ENCODE measurements at places on chromosomes 3 and 15.
A peak's percentile ranks its signal among the peaks of the same experiment; 100 is the strongest.

- DNase-seq, result peak; percentile 81
Measured at GRCh38 chr15:35713733-35714132, 167.8 kb upstream of the DPH6 start.

DNA sequence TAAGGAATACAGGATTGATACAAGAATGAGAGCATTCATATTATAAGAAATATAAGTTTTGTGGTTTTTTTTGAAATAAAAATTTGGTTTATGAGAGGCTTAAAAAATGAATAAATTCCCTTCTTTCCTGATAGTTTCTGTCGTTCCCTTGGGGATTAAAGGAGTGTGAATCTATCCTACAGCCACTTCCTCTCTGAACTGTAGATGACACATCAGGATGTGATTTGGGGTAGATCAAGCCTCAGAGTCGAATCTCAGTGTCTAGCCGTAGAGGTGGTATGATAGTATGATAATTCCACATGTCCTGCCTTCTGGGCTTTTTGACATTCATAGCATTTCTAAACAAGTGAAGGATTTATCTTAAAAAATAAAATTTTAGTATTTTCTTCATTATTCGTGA is 343.1 kb downstream of the LPP start:
- peak; percentile 41 for DNase-seq

DNA sequence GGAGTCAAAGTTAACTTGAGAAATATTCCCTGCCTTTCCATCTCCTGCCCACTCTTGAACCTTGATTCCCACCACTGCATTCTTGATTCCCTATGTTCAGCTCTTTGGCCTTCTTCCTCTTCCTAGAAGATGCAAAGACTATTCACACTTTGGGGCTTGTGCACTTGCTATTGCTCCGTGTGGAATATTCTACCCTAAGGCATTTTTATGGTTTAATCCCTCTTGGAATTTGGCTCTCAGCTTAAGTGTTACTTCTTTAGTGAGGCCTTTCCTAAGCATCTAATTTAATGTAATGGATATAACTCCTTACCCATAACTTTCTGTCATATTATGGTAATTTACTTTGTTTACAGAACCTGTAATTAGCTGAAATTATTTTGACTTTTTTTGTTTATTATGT is 318.9 kb upstream of the COL8A1 start:
- peak; percentile 5 for DNase-seq

GRCh38 chr3:14241716-14242115 is 63.1 kb downstream of the LSM3 start:
- DNase-seq, result no peak

DNA sequence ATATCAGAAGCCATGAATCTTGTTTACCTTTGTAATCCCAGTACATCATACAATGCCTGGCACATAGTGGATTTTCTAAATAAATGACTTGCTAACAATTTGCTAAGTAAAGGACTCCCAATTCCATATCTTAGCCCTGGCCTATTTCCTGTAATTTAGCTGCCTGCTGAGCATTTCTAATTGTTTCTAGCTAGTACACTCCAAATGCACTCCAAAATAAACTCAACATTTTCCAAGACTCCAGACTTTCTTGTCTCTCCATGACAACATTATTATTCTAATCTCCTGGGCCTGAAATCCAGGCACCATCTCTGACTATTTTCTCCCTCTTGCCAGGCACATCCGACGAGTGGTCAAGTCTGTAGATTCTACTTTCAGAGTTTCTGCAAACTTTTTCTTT is 773.5 kb downstream of the SQOR start:
- no peak for DNase-seq

GRCh38 chr3:64133987-64134386 is 91.3 kb downstream of the PRICKLE2 start:
- DNase-seq, result no peak

DNA sequence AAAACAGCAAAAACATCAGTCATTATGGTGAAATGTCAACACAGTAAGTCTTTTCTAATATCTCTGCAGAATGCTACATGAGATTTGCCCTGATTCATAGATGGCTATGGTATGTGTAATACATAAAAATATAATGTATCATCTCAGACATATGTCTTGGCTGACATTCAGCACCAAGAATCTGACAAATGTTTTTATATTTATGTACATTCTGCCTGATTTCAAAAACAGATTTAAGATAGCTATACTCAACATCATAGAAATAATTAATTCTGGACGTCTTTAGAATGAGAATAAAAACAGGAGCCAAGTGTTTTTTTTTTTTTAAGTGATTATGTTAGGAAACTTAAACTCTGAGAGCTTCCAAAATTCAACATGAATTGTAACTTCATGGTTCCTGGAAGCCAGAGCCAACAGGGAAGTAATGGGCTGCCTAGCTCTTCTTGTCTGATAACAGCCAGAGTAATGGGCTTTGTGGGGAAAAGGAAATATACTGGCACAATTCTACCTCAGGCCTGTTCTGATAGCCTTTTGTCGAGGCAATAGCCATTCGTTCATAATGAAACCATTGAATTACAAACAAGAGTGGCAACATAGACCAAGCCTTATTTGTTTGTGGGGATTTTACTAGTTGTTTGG is 184.4 kb downstream of the VGLL4 start:
- DNase-seq, result peak; percentile 43
